ENCODE measurements at places on chromosomes 5 and 9. TPM values are rescaled to one million over a fixed set of nuclear protein-coding genes. Genes with fewer than 3 reads are reported as not detected.

OR1J2 gene
- total RNA-seq = not detected

DNA sequence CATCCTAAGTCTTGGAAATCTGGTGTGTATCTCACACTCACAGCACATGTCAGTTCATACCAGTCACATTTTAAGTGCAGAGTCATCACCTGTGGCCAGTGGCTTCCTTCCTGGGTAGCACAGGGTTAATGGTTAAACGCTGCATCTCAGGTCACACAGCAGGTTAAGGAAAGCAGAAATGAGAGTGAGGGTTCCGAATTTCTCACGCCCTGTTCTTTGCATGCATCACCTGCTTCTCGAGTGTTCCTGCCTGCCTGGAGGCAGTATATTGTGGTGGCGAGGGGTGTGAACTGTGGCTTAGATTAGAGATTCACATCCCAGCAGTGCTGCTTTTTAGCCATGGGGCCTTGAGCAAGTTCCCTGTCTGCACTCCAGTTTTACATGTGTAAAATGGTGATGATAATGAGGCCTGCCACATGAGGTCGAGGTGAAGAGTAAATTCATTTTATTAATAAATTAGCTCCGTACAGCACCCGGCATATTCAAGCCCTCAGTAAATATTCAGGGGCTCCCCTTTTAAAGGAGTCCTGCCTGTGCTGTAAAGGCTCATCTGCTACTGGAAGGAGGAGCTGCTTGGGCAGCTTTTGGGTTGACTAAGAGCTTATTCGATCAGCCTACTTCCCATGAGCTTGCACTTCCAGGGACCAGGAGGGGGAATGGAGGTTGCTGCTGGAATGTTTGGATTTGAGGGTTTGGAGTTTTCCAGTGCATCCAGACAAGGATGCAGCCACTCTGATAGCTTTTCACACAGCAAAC lies 61.1 kb upstream of the SAP30L start:
- H3K27me3 ChIP-seq = no peaks in the 10 kb centered on the region
- no peak overlapping the region for H3K4me3 ChIP-seq
- DNase-seq = no peak
- H3K36me3 ChIP-seq = no peaks in the 10 kb centered on the region
- H3K4me1 ChIP-seq = no peaks in the 10 kb centered on the region
- no peak overlapping the region for H3K27ac ChIP-seq

DNA sequence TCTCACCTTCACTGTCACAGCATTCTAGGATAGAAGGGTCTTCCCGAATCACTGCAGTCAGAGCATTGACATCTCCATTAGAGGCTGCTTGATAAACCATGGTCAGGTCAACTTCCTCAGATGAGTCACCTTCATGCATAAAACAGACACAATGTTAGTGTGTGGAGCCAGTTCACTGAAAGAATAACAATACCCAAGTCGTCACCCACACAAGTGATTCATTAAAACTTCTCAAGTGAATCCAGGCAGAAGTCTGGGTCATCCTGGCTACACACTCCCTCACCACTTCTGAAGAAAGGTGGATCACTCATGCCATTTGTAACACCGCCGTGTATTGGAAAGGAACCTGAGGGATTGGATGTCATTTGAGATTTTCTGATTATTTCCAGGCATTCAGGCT lies 49.6 kb downstream of the ANKRD55 start:
- H3K36me3 ChIP-seq = no peaks in the 10 kb centered on the region
- H3K27ac ChIP-seq = no peak overlapping the region
- no peak overlapping the region for H3K4me3 ChIP-seq
- no peaks in the 10 kb centered on the region for H3K27me3 ChIP-seq

ACSL6 gene
- total RNA-seq = 0.18 TPM

DNA sequence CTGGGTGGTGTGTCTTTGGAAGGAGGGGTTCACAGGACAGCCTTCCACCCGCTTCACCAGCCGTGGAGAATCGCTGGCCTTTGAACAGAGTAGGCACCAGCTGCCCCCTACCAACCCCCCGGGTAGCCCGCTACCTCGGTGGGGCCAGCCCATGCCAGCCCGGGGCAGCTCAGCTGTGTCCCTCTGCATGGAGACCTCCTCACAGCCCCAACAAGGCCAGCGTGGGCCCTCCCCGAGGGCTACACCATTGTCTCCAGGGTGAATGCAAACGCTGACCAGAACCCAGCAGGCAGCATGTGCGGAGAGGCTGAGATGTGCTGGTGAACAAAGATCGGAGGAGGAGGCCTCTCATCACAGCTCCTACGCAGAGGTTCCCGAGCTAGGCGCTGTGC lies 51.9 kb downstream of the LMX1B start:
- no peaks in the 10 kb centered on the region for H3K27me3 ChIP-seq
- no peak overlapping the region for H3K27ac ChIP-seq
- no peaks in the 10 kb centered on the region for H3K36me3 ChIP-seq
- no peak for DNase-seq
- H3K4me1 ChIP-seq = no peaks in the 10 kb centered on the region

- DNase-seq = no peak
- peak overlapping the region; percentile 98 for H3K27ac ChIP-seq
- peak overlapping the region; percentile 38 for H3K4me3 ChIP-seq
These were observed 2.5 kb downstream of the TNPO1 start for GRCh38 chr5:72818866-72819534.

ANXA2R gene
- total RNA-seq = 6.2 TPM

GRCh38 chr5:170311511-170312300 lies 14.1 kb upstream of the LCP2 start:
- no peaks in the 10 kb centered on the region for H3K4me1 ChIP-seq
- H3K36me3 ChIP-seq = no peaks in the 10 kb centered on the region
- H3K27me3 ChIP-seq = peaks cover 3% of the 10 kb centered on the region
- no peak overlapping the region for H3K4me3 ChIP-seq
- no peak overlapping the region for H3K27ac ChIP-seq

Measured in Panc1 (cell line).